ENCODE measurements at places on chromosomes 6 and 20.
A peak's percentile ranks its signal among the peaks of the same experiment; 100 is the strongest.

- DNase-seq: no peak
Observed at GRCh38 chr20:37828684-37829083, 74.2 kb upstream of the VSTM2L start.

- DNase-seq: no peak
Observed at GRCh38 chr6:30447237-30447636, 42.1 kb upstream of the HLA-E start.

- DNase-seq: no peak
Observed at GRCh38 chr6:147095316-147095715, 108.9 kb upstream of the STXBP5 start.

DNA sequence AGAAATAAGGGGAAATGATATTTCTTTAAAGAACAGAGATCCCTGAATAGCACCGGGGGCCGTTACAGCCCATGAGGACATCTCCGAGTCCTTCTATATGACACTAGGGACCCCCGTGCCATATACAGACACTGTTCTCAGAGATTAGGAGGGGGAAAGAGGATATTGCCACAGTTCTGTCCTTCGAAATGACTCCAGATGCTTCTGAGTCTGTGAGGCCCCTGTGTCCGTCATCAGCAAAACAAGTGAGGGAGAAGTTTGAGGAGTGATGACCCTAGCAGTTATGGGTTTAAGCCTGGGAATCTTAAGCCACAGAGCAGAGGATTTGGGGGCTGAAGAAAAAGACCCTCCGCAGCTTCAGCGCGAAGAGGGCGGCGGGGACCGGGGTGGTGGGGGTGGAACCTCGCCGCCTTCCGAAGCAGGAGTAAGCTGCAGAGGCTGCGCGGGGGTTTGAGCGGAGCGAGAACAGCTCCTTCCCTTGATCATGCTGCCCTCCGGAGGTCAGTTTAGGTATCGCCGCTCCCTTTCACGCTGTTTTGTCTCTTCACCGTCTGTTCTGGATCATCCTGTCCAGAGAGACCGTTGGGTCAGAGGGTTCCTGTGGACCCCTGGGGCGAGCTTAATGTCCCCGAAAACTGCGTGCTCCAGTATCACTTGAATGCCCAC, 23.6 kb downstream of the VPS52 start:
- DNase-seq: peak; percentile 82

DNA sequence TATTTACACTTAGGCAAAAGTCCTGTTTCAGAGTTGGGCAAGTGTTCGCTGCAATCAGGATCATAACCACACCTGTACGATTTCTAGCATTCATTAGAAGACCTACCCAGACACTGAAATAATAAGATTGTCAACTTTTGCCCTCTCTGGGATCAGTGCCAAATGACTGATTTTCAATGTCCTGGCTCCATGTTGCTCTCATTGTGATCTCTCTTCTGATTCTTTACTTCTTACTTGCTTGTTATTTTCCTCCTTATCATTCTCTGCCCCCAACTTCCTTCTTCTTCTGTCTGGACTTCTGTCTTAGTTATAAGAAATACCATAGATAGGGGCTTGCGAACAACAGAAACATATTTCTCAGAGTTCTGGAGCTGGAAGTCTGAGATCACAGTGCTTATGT, 94.4 kb upstream of the BMP2 start:
- no peak for DNase-seq

GRCh38 chr6:56842686-56843475, 112.0 kb upstream of the BEND6 start:
- peak; percentile 46 for DNase-seq

- no peak for DNase-seq
Observed at GRCh38 chr6:165743366-165743898, 80.4 kb upstream of the PDE10A start.

DNA sequence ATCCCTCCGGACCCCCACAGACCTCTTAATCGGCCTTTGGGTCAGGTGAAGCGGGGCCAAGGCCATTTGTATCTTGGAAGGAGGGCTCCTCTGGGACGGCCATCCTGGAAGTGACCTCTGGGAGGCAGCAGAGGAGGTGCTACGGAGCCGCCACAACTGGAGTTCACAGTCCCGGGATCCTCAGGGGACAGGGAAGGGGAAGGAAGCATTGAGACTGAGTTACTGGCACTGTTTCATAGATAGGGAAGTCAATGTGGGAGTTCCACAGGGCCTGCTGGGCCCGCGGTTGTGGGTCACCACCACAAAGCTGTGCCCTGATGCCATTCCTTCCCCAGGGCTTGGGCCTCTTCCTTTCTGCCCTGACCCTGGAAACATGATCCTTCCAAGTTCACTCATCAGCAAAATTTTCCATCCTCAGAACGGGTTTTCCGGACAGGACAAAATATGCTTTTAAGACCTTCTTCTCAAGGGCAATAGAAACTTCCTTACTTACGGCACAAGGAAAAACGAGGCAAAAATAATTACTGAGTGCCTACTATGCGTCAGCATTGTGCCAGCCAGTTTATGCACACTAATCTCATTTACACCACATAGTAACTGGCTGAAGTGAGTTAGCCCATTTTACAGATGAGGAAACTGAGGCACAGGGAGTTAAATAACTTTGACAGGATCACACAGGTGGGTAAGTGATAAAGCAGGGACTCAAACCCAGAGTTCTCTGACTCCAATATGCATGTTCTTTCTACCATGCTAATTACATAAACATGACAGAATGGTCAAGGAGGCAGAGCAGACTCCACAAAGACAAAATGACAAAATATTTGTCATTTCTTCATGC, 143.8 kb downstream of the UNC5CL start:
- DNase-seq: no peak

GRCh38 chr6:2353412-2354137, 108.2 kb upstream of the GMDS start:
- DNase-seq: peak; percentile 2

DNA sequence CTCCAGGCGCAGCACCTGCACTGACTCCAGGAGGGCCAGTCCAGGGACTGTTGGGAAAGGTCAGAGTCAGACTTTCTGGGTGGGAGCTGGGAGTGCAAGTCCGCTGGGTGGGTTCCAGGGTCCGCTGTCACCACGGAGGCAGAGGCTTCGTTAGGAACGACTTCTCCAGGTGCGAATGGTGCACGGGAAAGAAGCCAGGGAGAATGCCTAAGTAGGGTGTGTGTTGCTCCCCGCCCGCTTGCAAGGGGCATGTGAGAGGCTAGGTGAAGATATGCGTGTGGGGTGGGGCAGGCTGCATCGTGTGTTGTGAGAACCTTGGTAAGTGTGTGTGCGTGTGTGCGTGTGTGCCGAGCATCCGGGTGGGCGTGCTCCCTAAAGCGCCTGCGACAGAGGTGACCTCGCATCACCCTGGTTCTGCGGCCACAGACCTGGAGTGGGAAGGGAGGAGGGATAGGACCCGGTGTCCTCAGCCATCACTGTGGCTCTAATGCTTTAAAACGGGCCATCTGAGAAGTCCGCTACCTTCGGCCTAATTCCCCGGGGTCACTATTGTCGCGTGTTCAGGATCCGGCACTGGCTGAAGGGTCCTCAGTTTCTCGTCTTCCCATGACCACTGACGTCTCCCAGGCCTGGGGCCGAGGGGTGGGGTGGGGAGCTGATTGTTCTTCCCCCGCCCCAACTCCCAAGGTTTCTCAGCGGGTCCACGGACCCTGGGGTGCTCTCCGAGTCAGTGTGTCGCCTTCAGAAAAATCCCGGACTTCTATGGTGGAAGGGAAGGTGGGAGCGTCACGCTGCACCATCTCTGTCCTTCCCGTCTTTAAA, 6.1 kb downstream of the SLC32A1 start:
- DNase-seq: no peak

DNA sequence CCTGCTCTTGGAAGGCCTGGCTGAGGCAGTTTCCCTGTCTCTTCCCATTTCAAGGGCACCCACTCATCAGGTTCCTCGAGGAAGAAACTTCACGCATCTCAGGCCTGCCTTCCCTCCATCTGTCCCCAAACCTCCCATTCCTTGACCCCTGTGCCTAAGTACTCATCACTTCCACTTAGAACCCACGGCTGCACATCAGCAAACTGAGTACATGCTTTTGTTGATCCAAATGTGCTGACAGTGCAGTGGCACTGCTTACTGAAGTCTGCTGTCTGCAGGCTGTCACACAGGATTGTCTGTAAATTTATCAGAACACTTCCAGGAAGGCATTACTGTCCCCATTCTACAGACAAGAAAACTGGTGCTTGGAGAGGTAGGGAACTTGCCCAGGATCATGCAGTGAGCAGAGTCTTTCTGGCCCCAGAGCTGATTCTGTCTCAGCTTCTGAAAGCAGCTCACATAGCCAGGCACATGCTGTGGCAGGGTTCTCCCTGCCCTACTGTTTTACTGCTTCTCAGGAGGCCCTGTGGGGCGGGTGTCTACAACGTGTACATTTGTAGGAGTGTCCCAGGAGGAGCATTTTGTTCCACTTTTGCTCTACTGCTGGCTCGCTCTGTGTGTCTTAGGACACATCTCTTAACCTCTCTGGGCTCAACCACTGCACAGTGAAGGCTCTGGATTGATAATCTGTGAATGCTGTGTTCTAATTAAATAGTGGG, 64.2 kb upstream of the XRN2 start:
- no peak for DNase-seq

DNA sequence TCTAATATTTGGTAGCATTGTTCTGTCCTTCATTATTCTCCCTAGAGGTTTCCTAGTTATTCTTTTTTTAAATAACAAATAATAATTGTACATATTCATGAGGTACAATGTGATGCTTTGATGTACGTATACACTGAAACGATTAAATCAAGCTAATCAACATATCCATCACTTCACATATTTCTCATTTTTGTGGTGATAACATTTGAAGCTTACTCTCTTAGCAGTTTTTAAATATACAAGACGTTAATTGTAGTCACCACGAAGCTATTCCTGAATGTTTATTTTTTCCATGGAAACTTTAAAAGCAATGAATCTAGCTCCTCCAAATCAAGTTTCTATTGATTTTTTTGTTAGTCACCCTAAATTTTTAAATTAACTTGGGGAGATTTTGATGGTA, 116.5 kb upstream of the PRND start:
- DNase-seq: no peak

DNA sequence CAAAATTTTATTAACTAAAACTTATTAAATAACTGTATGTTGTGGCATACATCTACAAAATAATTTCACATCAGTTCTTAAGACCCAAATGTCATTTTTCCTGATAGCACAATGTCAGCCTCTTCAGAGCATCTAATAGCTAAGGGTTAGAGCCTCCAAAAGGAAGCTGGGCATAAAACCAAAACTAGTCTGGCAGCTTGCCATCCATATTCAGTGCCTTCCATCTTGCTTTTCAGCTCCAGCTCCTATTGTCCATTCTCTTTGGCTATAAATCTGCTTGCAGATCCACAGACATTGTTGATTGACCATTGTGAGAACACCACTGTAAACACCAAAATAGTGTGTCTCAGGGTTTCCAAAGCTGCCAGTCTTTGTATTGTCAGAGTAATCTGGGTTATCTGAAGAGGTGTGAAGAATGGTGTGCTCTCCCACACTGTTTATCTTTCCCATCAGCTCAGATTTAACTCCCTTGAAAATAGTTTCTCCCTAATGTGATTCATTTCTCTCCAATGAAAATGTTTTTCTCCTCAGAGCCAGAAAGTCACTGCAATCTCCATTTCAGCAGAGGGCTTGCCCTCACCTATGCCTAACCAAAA, 154.8 kb upstream of the KCNQ5 start:
- peak; percentile 95 for DNase-seq

DNA sequence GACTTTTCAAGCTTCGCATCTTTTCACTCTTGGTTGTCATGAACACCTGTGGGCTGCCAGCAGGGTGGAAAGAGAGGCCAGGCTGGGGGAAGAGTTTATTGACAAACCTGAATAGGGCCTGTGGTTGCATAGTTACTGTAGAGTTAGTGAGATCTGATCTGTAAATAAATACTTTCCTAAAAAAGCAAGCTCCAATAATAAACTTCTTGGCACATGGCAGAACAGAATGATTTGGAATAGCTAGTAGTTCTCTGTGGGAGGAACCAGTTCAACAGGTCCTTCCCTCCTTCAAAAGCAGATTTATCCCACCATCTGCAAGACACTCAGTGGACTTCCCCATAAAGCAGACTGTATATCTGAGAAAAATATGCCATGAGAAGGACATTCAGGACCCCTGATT, 445.0 kb downstream of the HACE1 start:
- peak; percentile 80 for DNase-seq

- DNase-seq: no peak
Observed at GRCh38 chr6:118788702-118789101, 105.2 kb upstream of the ASF1A start.

- DNase-seq: no peak
Observed at GRCh38 chr6:20279051-20279450, 66.8 kb upstream of the MBOAT1 start.

DNA sequence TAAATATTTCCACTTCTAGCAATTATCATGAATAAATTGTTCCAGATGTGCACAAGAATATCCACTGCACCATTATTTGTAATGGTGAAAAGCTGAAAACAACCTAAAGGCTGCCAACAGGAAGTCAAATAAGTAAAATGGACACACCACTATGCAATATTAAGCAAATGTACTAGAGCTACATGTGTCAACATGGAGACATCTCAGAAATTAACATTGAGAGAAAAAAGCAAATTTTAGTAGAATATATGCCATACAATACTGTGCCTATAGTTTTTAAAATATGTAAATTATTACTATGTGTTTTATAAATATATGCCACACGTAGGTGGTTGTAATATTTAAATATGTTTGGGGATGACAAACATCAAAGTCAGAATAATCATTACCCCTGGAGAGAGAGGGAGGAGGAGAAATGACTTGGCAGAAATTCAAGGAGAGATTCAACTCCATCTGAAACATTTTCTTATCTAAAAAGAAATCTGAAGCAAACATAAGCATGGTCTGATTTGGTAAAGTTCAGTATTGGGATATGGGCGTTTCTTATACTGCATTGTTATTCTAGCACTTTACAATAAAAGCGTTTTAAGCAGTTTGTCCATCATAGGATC, 475.5 kb downstream of the QKI start:
- no peak for DNase-seq

- DNase-seq: no peak
Observed at GRCh38 chr6:125421836-125422235, 120.1 kb upstream of the HDDC2 start.

DNA sequence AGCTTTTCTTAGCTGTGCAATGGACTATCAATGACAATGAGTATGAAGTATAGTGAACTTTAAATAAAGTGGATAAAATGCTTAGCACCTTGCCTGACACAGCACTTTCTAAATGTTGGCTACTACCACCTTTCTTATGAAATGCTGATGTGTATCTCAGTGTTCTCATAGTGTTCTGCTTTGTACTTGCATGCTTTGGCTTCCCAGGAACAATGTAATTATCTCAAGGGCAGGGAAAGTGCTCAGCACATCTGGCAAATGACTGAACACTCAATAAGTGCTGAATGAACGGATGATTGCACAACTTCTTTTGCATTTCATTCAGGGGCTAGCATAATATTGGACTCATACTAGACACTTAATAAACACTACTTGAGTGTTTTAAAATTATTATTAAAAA, 28.2 kb upstream of the NOX3 start:
- DNase-seq: no peak
